ENCODE measurements at places on chromosomes 11 and 22. TPM values are rescaled to one million over a fixed set of nuclear protein-coding genes. Genes with fewer than 3 reads are reported as not detected.

PAFAH1B2 gene
- 46.8 TPM for total RNA-seq

C11orf86 gene
- not detected for total RNA-seq

TSSK2 gene
- not detected for total RNA-seq

CATSPER1 gene
- total RNA-seq = not detected

GRCh38 chr11:21476588-21476987 is 716.3 kb upstream of the ANO5 start:
- no peak for DNase-seq

GRCh38 chr11:96263238-96263763 is 79.7 kb downstream of the MAML2 start:
- no peak for DNase-seq

DNA sequence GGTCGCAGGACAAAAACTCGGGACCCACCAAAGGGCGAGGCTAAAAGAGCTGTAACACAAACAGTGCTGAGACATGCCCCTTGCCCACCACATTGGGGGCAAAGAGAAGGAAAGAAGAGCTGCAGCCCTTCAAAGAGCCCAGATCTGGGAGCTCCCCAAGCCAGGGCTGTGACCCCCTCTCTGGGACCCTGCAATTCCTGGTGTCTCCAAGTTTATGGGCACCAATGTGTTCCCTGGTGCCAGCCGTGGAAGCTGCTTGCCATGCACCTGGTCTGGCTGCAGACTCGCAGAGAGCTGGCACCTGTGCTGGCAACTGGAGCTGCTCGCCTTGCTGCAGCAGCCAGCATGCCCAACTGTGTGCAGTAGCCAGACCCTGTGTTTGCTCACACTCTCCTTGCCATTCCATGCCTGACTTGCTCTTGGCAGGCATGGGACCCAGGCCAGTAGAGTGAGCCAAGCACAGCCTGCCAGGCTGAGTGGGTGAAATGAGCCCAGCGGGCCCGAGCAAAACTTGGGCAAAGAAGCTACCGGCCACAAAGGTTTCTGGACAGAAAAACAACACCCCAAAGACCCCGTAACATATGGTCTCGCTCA is 16.0 kb downstream of the RRP8 start:
- DNase-seq = peak; percentile 81

GRCh38 chr11:26412955-26413354 is 81.0 kb downstream of the ANO3 start:
- no peak for DNase-seq

GRCh38 chr22:19038164-19038546 is 84.1 kb downstream of the DGCR2 start:
- DNase-seq = no peak

- DNase-seq = no peak
Measured at GRCh38 chr11:113072237-113072858, 111.1 kb downstream of the NCAM1 start.

GRCh38 chr11:115920092-115920461 is 415.9 kb upstream of the CADM1 start:
- no peak for DNase-seq

DNA sequence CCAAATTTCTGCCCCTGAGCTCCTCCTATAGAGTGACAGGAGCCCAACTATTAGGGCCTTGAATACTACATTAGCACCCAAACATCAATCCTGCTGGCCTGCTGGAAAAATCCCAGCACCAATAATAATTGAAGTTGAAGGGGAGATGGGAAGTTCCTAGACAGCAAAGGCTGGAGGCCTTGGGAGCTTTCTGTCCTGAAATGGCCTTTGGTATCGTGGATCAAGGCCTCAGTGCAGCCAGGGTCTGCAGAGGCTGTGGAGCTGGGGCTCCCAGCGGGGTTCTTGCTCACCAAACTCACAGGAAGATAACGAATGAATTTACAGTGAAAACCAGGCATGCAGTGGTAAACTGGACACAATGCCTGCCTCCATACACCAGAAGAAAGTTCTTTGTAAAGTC is 9.2 kb upstream of the MICALL1 start:
- DNase-seq = no peak

DNA sequence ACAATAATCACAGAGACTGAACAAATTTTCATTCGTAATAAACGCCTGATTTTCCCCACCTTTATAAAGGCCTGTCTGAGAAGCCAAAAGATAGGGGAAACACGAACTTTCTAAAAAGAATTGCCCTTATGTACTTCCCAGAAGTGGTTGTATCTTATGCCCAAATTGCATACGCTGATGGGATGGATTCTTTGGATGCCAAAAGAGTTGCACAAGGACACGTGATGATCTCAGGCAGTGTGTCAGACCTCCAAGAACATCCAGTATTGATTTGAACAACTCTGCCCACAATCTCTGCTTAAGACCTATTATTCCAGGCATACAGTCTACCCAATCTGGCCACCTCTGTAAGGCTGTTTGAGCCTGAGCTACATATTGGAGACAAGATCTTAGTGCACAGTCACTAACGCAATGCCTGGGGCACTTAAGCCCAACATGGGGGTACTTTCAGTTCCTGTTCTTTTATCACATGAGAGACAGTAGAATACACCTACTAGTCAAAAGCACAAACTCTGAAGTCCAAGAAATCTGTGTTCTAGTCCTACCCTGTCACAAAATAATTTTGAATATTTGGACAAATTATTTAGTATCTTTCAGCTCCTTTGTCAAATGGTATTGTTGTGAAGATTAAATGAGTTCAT is 38.9 kb downstream of the OR10A6 start:
- no peak for DNase-seq

All from heart left ventricle (tissue), 16 donors.